ENCODE measurements at places on chromosomes 1 and 21. TPM values are rescaled to one million over a fixed set of nuclear protein-coding genes. Genes with fewer than 3 reads are reported as not detected.
A peak's percentile ranks its signal among the peaks of the same experiment; 100 is the strongest.

Gene C1QTNF12
- total RNA-seq = 2.8 TPM

GRCh38 chr1:175656416-175656815, 87.0 kb downstream of the TNR start:
- H3K27ac ChIP-seq = no peak overlapping the region
- H3K27me3 ChIP-seq = peaks cover 3% of the 10 kb centered on the region
- no peak for DNase-seq
- no peaks in the 10 kb centered on the region for H3K4me1 ChIP-seq
- H3K4me3 ChIP-seq = no peak overlapping the region
- H3K36me3 ChIP-seq = no peaks in the 10 kb centered on the region

- H3K27ac ChIP-seq = peak overlapping the region; percentile 85
- DNase-seq = peak; percentile 89
Measured at GRCh38 chr1:36366091-36366661, 19.5 kb downstream of the STK40 start.

- H3K4me1 ChIP-seq = peaks cover 39% of the 10 kb centered on the region
- H3K4me3 ChIP-seq = peak overlapping the region; percentile 41
- no peaks in the 10 kb centered on the region for H3K27me3 ChIP-seq
- no peak overlapping the region for H3K27ac ChIP-seq
Measured at GRCh38 chr1:1775327-1776226, 2.7 kb downstream of the NADK start.

Gene TNFRSF9
- total RNA-seq = 30.5 TPM

Gene CNIH3
- 1.1 TPM for total RNA-seq

Gene FLG2
- total RNA-seq = not detected

Gene FAAH
- total RNA-seq = 6.8 TPM

GRCh38 chr1:38451541-38451993, 405.0 kb upstream of the POU3F1 start:
- H3K4me3 ChIP-seq = no peak overlapping the region
- no peaks in the 10 kb centered on the region for H3K4me1 ChIP-seq

Measured in activated CD4-positive, alpha-beta T cell treated with anti-CD3 and anti-CD28 coated beads, Interleukin-2, amount 10 ng/mL, durations not matched to agents 24 days and 14 days (primary cell).